ENCODE measurements at places on chromosomes 5 and 9.
A peak's percentile ranks its signal among the peaks of the same experiment; 100 is the strongest.

DNA sequence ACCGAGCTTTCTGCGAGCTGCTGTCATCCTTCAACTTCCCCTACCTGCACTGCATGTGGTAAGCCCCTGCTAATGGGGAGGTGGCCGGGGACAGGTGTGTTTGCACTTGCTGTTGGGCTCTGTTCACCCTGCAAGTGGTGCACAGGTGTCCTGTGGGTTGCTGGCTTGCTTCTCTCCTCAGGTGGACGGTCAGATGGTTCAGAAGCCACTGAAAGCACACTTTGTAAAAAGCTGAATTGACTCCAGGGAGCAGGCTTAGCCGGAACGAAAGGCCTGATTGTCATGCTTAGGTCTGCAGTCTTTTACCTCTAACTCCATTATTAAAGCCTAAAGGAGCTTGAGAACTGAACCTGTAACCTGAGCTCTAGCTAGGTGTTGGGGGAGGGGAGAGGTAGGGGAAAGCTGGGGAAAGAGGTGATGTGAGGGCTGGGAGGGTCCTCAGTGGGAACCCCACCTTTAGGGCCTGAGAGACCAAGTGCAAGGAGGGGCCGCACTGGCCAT, 37.6 kb downstream of the ACER2 start:
- DNase-seq = no peak

GRCh38 chr9:70510157-70510770, 95.8 kb upstream of the KLF9 start:
- DNase-seq = no peak

DNA sequence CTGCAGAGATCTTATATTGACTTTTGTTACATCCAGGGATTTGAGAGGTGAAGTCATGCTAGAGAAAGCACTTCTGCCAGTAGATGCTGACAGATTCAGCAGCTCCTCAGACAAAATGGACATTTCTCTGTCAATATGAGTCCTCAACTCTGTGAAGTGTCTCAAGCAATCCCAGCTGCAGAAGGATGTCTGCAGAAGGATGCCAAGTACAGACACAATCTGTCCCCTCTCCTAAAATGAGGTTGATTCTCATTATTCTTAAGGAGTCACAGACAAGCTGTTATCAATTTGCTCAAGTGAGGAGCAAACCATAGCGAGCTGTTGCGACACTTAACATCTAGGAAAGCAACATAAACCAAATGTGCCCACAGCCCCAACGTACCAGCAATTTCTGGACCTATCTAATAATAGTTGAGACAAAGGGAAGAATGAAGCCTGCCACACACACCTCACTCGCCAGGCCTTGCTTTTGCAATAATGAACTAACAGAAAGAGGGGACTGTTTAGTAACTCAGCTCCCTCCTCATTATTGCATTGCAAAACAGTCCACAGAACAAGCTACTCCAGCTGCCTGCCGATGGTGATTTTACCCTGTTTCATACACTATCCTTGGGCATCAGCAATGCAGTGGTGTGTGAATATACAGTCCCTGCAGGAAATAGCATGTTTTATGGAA, 364.2 kb upstream of the PDE4D start:
- DNase-seq = no peak

DNA sequence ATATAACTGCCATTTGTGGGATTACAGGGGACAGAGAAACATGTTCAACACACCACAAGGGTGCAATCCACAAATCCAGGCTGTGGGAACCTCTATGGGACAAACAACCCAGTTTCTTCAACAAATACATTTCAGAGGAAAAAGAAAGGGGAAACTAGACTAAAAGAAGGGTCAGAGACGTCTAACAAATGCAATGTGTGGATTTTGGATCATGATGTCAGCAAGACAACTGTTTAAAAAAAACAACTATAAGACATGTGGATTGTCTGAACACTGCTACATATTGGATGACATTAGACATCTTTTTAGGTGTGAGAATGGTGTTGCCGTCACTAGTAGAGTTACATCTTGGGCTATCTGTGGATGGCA, 3.9 kb upstream of the RALGDS start:
- DNase-seq = no peak

DNA sequence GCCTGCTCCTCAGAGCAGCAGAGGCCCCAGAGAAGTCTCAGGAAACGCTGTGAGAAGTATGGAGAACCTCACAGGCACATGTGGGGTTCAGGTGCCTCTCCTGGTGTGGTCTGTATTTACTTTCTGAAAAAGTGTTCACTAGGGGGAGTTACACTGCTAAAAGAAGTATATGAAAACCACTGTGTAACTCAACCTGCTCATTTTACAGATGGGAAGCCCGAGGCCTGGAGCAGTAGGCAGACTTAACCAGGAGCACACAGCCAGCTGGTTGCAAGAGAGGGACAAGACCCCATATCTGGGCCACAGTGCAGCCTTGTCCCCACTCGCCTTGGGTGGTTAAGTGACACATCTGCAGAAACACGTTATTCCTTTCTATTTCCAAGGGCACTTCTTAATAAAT, 112.8 kb upstream of the SAP30L start:
- no peak for DNase-seq

DNA sequence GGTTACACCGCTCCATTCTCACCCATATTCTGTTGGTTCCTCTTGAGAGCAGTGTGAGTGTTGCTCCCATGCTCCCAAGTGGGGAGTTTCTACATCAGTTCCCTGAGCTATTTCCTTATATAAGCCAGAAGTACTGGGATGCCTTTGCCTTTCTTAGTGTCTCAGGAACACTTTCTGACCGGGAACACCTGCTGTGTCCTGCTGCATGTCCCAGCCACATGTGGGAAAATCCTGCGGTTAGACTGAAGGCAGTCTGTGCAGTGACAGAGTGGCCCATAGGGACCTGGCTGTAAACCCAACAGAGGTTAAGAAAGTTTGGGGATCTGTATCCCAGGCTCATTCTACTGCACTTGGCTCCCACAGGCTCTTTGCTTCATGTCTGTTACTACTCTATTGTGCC, 126.0 kb downstream of the EGFLAM start:
- no peak for DNase-seq

- DNase-seq = peak; percentile 10
These were observed 93.2 kb downstream of the ZFAND5 start for GRCh38 chr9:72271613-72272478.

DNA sequence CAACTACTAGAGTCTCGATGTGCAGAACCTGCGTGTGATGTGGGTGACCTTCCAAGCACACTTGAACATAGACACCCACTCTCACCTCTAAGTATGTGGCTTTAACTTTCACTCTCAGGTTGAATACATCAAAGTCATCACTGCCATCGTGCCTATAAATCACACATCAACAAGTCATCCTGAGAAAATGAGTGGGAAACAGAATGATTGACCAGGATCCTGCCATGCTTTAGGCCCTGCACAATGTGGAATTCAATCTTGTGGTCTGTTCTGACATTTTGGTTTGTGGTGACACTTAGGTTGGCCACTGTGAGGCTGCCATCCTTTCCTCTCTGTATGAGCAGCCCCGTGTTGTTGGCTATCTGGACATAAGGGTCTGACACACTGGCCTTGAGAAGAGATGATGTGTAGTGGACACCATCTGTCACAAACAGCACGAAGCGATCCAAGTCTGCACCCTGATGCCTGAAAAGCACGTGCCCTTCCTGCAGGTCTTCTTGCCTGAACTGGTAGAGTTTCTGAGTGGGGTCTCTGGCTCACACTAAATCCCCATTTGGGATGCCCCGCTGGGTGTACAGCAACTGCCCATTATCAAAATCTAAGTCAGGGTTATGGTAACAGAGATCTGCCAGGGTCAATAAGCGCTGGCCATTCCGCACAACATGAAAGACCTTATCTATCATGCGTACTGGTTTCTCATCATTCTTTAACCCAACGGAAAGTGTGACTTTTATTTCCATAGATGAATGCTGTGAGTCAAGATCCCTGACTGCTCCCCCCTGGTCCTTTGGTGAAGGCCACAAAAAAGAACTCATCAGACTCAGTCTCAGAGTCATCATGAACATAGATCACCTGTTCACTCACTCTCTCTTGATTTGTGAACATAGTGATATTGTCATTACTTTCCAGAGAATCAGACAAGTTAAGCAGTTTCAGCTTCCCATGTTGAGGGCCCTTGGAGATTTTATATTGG, 116.6 kb downstream of the ESM1 start:
- DNase-seq = no peak

- no peak for DNase-seq
These were observed 62.7 kb downstream of the MRPS30 start for GRCh38 chr5:44871401-44871800.

- no peak for DNase-seq
These were observed 55.0 kb upstream of the IER5L start for GRCh38 chr9:129232839-129233591.

DNA sequence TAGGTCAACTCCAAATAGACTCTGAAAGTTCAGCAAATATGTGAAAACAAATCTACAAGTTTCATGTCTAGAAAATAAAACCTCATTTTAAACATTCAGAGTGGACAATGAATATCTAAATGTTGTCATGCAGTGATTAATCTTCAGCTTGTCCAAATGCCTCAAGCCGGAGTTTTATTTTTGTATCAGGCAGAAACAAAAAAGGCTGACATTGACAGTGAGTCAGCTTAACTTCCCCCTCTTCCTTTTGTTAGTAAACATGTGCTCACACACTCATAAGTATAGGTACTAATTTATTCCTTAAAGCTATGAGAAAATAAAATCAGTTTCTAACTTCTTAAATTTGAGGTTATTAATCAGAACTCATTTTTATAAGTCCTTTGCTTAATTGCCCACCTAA, 467.9 kb upstream of the DAB2 start:
- DNase-seq = no peak

- DNase-seq = no peak
These were observed 95.2 kb downstream of the C9orf152 start for GRCh38 chr9:110112792-110113191.

- DNase-seq = no peak
These were observed 361.3 kb downstream of the NR2F1-AS1 start for GRCh38 chr5:93219641-93220145.

GRCh38 chr5:40484495-40484894, 195.2 kb upstream of the PTGER4 start:
- no peak for DNase-seq

- no peak for DNase-seq
These were observed 173.7 kb downstream of the GABRB2 start for GRCh38 chr5:161372682-161373344.

DNA sequence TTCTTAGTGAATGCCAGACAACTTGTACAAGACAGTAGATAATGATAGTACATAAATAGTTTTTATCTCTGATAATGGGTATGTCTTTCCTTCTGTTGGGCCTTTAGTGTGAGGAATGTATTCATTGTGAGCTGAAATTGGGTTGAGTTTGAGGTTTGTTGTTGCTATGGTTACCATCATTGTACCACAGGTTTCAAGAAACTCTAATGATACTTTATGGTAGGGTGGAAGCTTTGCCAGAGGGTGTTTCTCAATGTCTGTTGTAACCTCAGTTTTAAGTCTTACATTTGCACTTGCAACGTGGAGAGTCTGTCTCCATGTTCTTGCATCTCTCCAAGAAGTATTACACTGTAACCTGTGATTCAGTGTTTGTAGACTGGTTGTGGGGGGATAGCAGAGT, 1550.1 kb downstream of the MAT2B start:
- no peak for DNase-seq

DNA sequence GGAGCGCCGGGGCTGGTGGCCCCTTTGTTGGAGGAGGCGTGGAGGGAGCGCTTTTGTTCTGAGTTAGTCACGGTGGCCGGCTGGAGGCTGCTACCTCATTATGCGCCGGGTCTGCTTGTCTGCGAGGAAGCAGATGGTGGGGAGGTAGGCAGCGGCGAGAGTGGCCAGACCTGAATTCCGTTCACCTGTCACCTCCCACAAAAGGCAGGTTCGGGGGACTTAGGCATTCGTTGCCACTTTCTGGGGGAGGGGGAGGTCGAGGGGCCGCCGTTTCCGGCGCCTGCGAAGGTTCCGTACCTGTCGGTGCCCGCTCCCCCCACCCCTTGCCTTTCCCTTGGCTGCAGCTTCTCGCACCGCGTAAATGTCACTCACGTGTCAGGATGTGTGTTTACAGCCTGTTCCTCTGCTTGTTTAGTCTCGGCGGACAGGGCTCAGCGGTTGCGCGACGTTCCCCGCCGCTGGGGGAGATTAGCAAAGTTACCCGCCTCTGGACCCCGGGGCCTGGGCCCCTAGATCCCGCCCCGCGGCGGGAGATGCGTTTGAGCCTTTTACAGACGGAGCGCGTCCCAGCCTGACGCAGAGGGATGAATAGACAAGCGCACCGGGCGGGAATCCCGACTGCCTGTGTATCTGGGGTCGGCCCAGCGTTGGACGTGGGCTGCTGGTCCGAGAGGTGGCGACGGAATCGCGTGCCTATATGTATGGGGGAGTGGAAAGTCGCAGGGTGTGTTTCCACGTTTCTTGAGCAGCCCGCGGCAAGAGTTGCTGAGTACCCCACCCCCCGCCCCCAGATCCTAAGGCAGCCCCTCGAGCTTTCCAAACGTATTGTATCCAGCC, 2.7 kb upstream of the LHX2 start:
- DNase-seq = no peak

DNA sequence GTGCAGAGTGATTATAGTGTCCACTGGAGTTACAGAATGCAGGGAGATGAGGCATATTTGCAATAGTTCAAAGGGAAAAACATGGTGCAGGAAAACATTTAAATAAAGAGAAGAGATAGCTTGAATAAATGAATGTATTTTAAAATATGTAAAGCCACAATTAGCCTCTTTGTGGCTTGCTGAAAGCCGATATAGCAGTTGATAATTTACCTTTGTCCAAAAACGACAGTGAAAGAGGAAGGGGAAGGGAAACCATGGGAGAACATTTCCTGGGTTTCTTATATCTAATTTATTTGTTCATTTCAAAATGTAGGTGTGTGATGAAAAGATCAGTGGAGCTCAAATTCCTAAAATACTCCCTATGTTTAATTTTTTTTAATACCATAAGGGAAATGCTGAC, 156.1 kb downstream of the DENND1A start:
- no peak for DNase-seq

DNA sequence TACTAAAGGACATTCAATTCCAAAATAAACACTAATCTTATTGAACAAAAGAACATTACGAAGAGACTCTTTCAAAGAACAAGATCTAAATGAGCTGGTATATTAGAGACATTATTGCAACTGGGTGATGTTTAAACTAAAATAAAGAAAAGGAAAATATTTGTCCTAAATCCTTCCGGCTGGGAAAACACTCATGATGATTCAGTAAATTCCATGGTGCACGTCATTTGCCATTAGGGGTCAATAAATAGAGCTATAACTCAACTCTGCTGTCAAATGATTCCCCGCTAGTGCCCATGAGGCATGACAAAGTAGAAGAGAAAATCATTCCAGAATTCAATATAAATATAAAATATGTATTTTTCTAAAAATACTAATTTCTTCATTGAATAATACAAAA, 565.5 kb upstream of the TUSC1 start:
- no peak for DNase-seq

GRCh38 chr5:138622051-138622450, 46.9 kb upstream of the HSPA9 start:
- no peak for DNase-seq

DNA sequence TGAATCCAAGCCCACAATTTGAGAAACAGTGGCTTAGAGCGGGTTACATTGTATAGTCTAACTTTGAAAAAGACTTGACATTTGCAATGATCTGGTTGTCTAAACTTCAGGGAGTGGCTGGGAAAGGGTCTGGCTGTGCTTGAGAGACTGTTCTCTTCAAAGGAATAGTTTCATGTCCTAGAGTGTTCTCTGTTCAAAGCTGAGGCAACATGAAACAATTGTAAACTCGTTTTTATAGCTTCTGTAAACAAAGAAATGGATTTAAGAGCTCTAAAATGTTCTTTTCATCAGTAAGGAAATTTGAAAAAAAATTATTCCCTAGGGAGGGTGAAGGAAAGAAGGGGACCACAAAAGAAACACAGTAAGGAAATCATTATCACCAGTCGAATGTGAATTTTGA, 41.6 kb downstream of the FOCAD start:
- DNase-seq = no peak

All from nucleus accumbens (tissue), 56 donors.